NCI-H82 (cell line): ENCODE measurements at places on chromosomes 4 and X.

DNA sequence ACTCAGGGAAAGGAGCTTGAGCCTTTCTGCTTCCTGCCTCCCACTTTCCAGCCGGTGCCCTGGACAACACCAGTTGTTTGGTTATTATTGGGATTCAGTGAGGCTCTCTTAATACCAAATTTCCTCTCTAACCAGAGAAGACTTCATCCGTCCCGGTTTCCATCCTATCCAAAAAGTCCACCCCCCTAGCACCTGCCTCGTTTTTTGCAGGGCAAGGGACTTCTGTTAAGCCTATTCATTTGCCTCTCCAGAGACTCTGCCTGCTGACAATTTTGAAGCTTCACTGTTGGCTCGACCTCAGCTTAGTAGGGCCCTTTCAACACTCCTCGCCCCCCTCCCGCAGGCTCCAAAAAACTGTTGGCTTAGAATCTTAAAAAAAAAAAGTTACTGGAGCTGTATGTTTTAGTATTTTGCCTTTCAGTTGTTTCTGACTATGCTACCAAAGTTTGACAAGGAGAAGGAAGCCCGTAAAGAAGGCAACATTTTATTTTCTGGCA, 779 bp upstream of the PRSS12 start:
- DNase-seq: no peak

GRCh38 chr4:82044141-82044993, 329.4 kb downstream of the HNRNPD start:
- peak; percentile 69 for DNase-seq

- no peak for DNase-seq
These were observed 1.2 kb downstream of the AKAP17A start for GRCh38 chrX:1592470-1593142.

DNA sequence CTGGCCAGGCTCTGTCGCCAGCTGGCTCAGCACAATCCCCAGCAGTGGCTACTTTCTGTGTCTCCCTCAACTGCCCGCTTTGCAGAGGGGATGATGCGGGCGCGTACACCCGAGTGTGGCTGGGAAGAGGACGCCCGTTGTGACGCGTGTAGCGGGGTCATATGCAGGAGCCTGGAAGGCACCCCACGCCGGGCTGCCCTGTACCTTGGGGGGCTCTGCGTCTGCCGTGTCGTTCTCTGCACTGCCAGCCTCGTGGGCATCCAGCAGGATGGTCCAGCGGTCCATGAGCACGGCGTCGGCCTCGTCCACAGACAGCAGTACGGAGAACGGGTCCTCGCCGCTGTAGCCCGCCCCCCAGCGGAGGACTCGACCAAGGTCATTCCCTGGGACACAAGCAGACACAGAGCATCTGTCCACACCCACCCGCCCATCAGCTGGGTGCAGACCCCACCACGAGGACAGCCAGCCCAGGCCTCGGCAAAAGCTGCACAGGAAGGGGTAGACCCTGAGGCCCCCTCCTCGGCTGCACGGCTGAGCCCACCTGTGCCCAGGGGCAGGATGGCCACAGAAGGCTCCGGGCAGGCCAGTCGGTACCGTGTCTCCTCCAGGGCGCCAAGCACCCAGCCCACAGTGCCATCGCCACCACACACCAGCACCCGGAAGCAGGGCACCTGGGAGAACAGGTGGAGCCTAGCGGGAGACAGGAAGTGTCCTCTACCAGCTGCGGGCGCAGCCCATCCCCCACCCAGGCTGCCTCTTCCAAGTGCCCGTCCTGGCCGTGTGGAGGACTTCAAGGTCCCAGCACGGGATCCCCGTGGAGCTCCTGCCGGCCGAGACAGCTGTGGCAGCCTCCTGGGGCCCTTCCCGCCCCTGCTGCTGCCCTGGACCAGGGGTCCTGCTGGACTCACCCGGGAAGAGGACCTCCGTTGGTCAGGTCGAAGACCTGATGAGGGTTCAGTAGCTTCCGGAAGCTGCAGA, 10.8 kb downstream of the DGKQ start:
- DNase-seq: peak; percentile 47

- no peak for DNase-seq
These were observed 89.6 kb downstream of the EGF start for GRCh38 chr4:110002326-110002725.

DNA sequence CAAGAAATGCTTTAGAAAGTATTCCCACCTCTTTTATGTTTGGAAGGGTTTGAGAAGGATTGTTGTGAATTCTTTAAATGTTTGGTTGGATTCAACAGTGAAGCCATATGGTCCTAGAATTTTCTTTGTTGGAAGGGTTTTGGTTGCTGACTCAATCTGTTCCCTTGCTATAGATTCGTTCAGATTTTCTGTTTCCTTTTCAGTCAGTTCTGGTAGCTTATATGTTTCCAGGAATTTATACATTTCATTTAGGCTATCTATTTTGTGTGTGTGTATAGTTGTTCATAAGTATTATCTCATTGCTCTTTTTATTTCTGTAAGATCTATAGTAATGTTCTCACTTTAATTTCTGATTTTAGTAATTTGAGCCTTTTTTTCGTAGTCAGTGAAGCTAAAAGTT, 114.4 kb downstream of the MSN start:
- DNase-seq: no peak

GRCh38 chr4:101655857-101656256, 134.7 kb upstream of the BANK1 start:
- no peak for DNase-seq
